ENCODE measurements at places on chromosomes 4 and X.

DNA sequence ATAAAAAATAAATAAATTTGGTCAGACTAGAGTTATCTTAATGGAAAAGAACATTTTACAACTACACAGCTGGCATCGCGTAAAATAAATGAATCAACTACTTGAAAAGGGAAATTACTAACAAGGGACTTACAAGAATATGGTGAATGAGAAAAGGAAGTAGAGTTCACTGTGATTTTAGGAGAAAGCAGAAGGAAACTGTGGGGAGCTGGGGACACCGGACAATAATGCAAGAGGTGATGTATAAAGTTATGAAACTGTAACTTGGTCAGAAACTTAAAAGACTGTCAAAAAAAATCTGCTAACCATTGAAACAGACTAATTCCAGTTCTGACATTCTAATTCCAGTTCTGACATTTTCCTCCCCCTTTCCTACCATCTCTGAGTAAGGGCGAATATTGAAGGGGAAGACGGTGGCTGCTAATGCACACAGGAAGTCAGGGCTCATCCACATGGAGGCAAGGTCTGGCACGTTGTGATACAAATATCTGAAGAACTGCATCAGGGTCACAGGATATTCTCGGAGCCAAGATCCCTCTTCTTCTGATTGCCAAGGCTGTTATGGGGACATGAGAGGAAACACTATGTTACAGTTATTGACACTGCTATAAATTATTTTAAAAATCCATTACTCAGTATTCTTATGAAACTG lies 170.5 kb downstream of the CDS1 start:
- DNase-seq, result no peak

DNA sequence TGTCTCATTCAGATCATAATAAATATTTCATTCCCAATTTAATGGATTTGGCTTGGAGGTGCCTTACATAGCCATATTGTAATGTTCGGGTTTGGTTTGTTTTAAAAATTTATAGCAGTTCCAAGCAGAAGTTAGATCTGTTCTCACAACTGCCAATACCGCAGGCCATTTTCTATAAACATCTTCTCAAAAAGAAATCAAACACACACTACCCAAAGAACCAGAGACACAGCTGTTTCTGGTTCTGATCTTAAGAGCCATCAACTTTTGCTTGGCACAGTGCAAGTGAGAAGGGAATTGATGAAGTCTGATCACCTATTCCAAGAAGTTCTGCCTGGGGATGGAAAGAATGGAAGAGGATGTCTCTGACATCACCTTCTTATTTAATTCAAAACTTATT lies 22.9 kb downstream of the MID1IP1 start:
- DNase-seq, result no peak

DNA sequence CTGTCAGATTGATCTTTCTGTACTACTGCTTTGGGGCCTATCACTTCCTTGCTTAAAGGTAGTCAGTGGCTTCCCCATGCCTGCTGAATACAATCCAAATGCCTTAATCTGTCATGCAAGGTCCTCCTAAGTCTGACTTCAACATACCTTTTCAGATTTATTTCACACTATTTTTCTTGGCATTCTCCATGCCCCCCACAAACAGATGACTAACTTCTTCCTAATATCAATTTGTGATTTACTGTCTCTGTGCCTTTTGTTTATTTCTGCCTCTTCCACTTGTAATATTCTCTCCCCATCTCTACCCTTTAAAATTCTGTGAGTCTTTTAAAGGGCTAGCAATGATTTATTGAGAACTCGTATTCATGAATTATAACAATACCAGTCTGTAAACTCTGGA lies 41.8 kb downstream of the OCRL start:
- DNase-seq, result no peak

GRCh38 chrX:154369449-154370299 lies 4.8 kb downstream of the FLNA start:
- DNase-seq, result peak; percentile 64

- no peak for DNase-seq
These were observed 16.0 kb downstream of the AMELX start for GRCh38 chrX:11309220-11309619.

DNA sequence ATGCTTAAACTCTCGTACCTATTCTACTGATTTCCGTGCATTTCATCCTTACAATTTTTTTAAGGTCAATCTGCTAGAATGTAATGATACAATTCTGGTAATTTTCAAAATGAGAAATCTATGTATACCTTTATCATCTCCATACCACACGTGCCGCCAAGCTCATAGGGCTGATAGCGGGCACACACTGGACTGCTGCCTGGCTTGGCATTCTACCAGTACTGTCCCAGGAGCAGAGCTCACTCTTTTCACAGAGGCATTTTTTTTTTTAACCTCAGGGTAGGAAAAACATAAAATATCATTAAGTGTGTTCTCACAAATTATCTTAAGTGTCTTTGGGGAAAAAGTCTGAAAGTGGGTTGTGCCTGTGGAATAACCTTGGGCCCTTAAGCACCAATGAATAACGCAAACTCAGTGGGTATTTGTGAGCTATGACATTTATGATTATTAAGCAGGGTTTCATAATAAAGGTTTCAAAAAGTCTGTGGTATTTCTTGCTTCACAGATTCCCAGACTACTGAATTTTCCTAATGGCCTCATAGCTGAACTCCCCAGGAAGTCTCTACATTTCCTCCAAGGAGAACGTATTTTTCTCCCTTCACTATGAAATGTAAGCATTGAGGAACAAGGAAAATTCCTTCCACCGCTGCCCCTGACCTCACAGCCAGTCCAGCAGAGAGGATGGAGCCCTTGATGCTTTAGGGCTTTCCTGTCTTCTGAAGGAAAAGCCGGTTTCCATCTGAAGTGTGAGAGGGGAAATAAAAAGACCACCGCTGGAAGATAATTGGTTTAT lies 125.2 kb downstream of the ELOVL6 start:
- DNase-seq, result no peak

GRCh38 chrX:120840827-120841226 lies 34.8 kb downstream of the CT47B1 start:
- no peak for DNase-seq

- no peak for DNase-seq
These were observed 103.4 kb downstream of the ABLIM2 start for GRCh38 chr4:8055206-8055605.

DNA sequence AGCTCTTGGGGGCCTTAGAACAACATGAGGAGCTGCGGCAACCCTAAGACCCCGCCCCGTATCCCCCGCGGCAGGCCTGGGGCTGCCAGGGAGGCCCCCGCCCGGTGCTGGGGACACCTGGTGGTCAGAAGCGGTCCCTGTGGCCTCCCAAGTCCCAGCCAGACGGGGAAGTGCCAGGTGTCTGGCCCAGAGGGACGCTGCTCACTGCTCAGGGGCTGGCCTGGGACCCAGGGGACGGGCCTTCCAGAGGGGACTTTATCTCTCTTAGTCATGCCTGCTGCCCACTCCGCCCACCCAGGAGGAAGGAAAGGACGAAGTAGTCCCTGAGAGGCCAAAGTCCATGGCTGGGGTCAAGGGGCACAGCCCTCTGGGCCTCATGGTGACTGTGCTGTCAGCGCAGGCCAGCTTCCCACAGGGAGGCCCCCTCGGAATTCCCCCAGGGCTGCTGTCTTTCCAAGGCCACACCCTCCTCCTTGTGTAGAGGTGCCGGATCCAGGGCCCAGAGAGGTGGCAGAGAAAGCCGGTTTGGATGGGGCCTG lies 31.0 kb upstream of the HTRA3 start:
- DNase-seq, result no peak

GRCh38 chr4:78638337-78639172 lies 87.0 kb downstream of the ANXA3 start:
- no peak for DNase-seq

DNA sequence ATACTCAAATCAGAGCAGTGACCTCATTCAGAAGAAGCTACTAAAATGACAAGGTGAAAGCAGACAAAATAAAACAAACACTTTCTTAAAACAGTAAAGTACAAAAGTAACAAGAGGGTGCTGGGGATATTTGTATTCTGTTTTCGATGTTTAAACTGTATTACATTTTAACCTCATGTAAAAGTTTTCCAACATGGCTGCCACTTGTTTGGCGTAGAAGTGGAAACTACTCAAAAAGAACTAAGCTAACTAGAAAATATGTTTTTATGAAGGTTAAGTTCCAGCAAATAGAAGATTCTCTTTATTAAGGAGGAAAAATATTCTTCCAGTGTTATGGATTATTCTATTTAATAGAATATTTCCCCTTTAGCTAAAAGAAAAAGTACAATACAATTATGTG lies 155.0 kb downstream of the FBXW7 start:
- DNase-seq, result no peak

DNA sequence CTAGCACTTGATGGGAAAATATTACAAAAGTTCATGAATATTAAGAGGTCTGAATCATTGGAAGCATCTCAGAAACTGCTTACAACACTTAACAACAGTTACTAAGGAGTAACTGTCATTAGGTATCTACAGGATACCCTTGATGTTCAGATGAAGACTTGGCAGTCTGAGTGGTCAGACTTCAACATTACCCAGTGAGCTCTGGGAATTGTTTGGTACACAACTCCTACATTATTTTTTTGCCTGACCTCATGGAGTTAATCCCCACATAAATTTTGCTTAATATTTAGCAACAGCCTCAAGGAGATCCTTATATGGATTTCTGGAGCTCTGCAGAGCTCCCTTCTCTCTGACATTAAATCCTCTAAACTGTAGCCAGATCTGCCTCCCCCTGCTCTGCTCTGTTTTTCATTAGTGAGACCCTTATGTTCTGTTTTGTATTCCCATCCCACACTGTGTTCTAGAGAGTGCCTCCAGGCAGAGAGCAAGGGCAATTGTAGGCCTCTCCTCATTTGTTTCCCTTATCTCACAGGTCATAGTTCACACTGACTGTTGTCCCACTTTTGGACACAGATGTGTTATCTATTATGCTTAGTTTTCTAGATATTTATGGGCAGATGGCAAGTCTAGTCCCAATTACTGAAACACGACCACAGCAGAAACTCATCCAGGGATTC lies 368.8 kb downstream of the GASK1B start:
- DNase-seq, result no peak

DNA sequence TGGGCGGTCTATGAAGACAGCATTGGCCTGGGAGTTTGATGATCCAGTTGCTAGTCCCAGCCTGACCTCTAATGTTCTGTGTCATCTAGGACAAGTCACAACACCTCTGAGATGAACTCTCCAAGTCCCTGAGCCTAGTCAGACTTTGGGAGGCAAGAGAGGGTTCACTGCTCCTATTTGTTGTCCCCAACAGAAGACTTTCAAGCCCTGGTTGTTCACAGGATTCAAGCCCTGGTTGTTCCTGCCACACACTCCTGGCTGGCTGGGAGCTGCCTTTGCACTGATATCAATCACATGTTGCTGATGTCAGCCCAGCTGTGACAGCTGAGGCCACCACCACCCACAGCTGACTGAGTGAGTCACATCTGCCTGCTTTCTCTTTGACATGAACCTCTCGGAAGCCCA lies 253.2 kb upstream of the RASGEF1B start:
- DNase-seq, result peak; percentile 4

DNA sequence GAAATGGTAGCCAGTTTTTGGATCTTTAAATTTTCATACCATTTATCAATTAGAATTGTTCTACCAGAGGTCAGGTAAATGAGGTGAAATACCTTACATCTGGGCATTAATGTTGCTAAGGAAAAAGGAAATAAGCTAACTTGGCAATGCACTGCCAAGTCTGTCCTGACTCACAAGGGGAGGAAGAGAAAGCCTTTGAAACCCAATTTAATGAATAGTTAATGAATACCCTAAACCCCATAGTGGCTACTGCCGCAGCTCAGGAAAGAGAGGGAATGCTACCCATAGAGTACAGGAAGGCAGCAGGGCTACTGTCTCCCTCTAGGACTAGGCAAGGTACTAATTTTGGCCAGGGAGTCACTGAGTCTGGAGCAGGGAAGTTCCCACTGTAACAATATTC lies 16.8 kb upstream of the DHX15 start:
- DNase-seq, result no peak

DNA sequence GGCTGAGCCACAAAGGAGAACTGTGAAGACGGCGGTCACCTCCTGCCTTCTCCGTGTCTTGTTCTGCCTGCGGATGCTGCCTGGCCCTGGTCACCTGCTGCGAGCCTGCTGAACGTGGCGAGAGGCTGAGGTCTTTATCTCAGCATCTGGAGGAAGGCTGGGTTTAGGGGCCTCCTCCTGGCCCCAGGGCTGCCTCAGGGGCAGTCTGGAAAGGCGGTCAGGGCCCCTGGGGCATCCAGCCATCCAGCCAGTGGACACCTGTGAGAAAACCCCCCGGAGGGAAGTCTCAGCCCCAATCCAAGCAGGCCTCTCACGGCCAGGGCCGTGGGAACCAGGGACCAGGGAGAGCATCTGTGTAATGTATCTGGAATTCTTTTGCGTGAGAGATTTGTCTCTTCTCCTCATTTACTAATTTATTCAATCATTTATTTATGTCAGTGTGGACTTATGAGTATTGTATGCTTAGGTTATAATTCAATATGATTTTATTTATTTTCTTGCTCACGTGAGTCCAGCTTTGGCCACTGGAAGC lies 11.3 kb downstream of the PDE6B start:
- no peak for DNase-seq

DNA sequence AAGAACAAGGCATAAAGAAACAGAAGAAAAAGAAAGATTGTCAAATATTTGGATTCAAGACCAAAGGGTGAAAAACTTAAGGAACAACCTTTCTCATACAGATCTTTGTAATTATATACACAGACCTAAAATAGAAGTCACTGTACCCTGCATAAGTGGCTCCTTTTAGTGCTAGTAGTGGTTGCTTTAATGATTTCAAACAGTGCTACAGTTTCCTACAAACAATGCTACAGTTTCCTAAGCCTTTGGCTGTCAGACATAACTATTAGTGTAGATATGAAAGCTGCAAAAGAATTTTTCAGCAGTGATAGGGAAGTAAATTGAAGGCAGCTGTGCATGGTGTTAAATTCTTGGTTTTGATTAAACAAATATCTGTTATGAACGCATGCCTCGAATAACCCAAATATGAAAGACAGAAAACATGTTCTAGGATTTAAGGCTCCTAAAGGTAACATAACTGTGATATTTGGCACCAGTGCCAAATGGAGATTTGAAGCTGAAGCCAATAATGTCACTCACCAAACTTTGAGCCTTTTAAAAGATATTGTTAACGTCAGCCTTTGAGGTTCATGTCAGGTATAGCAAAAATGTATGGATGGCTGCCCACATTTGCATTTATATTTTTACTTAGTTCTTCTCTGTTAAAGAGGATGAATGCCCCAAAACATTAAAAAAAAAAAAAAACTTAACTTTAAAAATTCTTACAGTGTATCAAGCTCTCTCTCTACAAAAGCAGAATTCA lies 36.6 kb downstream of the SMARCAD1 start:
- DNase-seq, result no peak

DNA sequence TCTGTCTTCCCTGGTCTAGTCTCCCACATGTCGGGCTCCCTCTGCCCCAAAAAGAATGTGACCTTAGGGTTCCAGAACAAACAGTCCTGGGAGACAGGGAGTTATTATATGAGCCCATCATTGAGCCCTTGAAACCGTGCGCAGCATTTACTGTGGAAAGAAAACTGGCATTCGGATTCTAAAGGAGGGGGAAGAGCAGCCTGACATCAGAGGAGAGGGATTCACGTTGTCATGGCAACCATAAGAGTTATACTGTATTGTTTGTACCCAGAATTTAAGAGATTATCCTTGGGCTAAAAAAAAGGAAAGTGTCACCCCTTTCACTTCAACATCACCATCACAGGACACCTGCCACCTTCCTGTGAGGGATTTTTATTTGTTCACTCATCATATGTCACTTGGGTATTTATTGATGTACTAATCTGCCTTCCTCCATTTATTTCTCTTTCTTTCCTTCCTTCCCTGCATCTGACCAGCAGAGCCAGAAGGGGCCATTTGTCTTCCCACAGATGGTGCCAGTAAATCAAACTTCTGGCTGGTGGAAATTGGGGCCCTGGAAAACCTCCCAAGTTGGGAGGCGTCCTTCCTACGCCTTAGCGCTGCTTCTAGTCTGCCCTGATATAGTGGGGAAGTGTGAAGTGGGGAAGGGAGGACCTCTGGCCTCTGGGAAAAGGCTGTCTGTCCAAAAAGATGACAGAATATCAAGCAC lies 64.9 kb upstream of the FRMPD3 start:
- DNase-seq, result no peak

All from activated T-helper 1 cell treated with Interleukin-2 at 50 U/mL for 16 hours (primary cell).